Sigmoid colon (tissue), 7 donors: ENCODE measurements at places on chromosomes 2 and 18. TPM values are rescaled to one million over a fixed set of nuclear protein-coding genes. Genes with fewer than 3 reads are reported as not detected.

The ABCB11 gene
- total RNA-seq, result not detected

DNA sequence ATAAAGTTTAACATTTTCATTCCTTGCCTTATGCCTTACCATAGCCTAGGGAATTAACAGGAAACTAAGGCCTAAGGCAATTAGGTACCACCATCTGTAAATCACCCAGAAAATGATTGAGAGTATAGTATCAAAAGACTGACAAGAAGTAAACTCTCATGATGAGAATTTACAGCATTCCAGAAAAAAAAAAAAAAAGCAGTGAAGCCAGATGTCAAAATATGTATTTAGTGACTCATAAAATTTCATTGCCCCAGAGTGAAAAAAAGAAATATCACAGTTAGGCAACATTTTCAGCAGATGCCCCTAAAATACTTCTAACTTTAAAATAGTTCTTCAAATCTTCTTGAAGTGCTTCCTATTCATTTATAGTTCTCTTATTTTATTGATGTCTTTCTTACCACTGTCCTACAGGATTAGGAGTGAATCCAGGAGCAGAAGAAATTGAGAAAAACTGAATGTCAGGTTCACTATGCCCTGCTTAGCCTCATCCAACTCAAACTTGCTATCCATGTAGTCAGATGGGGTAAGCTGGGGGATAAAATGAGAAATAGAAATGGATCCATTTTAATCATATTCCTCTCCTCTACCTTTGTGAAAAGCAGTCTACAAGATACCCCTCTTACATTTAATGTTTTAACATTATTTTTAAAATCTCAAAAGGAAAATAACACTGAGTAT is 57.3 kb upstream of the TANK start:
- no peak for DNase-seq

The SCG2 gene
- 11.1 TPM for total RNA-seq

The TRIM54 gene
- total RNA-seq, result not detected

- no peak for DNase-seq
These were observed 728.5 kb upstream of the SLC8A1 start for GRCh38 chr2:41180387-41180786.

GRCh38 chr2:37683241-37683640 is 11.8 kb upstream of the CDC42EP3 start:
- DNase-seq, result no peak

GRCh38 chr2:50953021-50953420 is 78.9 kb downstream of the NRXN1 start:
- no peak for DNase-seq

DNA sequence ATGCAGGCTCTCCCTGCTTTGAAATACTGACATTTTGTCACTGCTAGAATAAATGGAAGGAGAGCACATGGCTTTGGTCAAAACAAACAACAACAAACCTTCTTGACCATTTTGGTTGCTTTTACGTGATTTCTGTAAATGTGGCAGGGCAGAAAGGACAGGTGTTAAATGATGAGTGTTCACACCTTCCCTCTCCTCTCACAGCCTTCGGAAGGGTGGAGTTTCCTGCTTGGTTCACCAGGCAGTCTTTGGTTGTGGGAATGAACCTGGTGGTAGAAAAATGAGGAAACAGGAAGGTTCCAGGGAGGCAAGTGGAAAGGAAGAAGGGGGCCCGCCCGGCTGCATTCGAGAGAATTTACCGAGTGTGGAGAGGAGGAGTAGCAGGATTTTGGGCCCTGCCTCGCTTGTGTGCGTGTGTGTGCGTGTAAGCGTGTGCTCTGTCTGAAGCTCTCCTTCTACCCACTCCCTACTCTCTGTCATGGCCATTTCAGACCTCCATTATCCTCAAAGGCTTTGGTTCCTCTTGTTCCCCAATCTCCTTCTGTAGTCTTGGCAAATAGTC is 23.7 kb upstream of the SPP2 start:
- DNase-seq, result no peak

- DNase-seq, result no peak
These were observed 2.5 kb downstream of the HADHA start for GRCh38 chr2:26241928-26242436.

DNA sequence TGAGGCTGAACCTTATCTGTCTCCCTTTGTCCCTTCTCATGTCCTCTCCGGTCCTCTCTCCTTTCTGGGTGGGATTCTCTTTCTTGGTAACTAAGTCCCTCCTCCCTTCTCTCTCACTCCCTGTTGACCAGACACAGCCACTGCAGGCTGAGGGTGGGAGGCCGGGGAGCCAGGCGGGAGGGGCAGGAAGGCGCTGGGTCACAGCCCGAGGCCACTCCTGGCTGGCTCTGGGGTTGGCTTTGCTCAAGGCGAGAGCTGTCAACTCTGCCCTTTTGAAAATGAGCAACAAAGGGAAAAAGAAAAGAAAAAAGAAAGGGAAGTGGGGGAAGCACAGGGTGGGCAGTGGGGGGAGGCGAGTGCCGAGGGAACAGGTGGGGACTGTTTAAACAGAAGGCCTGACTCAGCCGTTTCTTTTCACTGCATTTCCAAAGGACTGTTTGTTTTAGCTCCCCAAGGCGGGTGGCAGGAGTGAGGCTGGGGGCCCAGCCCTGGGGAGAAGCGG is 70.5 kb upstream of the IGFBP5 start:
- no peak for DNase-seq

The EPB41L5 gene
- 22.7 TPM for total RNA-seq

DNA sequence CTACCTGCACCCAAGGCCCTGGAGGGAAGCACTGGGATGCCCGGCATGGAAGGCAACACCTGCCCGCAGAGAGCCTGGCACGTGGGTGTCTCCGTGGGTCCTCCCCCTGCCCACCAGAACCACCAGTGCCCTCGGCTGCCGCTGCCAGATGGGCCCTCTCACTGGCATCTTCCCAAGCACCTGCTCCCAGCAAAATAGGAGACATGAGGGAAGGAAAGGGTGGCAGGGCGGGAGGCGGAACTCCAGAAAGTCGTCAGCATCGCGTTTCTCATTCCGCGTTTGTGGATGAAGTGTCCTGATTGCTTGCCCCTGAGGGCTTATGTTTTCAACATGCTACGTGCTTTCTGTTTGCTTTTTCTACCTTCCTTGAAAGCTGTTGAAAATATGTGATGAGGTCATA is 8.8 kb upstream of the SNTG2 start:
- no peak for DNase-seq

DNA sequence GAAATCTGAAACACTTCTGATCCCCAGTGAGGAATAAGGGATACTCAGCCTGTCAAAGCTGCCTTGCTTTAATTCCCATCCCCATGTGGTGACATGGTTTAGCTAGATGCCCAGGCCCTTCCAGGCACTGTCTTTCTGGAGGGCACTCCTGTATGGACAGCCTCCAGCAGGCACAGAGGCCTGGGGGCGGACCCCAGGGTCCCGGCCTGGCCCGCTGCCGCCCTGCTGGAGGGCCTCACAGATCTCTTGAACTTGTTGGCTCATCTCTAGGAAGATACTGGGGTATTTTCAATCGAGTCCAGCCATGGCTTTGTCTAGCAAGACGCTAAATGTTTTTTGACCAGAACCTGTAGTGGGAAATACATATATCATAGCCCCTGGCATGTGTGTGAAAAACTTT is 21.0 kb upstream of the CNNM3 start:
- peak; percentile 35 for DNase-seq

DNA sequence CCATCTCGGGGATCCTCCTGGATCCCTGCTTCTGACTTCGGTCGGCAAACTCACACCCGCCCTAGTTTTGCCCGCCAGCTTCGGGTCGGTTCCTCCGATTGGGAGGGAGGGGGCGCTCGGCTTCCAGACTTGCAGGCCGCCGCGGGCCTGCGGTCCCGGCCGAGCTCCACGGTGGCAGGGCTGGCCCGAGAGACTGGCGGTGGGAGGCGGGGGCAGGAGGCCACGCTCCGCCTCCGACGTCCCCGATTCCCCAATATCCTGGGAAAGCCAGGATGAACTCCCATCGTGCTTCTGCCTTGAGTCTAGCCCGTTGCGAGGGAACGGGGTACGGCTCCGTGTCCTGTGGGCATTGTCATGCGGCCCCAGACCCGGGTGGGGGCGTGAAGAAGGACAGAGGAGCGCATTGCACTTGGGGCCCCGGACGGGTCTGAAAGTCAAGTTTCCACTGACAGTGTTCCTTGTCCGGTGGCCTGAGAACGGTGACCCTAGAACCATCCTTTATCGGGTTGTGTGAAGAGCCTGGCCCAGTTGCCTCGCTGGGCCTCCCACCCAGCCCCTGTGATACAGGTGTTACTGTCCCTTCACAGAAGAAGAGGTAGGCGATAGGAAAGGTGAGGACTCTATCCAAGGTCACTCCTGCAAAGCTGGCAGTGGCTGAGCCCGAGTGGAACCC is 2.4 kb upstream of the INHBB start:
- DNase-seq, result peak; percentile 88

- peak; percentile 69 for DNase-seq
These were observed 854 bp downstream of the GPR155 start for GRCh38 chr2:174485788-174486562.

The KLHL30 gene
- 3.6 TPM for total RNA-seq

The NETO1 gene
- not detected for total RNA-seq

DNA sequence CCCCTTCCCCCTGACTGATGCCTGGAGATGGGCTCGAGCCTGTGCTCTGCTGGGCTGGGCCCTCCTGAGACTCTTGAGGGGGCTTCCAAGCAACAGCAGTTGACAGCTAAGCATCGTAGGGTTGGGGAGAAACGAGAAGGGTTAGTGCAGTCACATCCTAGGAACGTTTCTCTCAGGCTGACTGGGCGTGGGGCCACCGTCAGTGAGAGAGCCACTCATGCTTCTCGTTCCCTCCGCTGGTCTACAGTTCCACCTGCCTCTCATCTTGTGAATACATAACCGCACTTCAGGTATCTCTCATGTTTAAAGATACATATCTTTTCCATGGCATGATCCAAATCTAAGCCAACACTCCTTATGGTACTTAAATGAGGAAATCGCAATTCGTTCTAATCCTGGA is 66.4 kb downstream of the TRAPPC12 start:
- DNase-seq, result no peak

DNA sequence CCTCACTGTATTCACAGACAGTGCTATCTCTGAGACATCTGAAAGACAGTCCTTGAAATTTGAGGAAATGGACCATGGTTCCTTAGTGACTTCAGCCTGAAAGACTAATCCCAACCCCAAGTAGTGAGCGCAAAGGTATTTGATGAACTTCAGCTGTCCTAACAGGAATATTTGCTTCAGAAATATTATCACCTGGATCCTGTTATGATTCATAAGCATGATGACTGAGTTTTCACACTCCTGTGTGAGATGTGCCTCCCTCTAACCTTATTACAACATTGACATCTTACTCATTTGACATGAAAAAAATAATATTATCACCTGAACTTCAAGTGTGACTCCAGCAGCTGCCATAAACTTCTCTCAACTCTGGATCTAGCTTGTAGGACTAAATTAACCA is 11.6 kb upstream of the MRPL19 start:
- no peak for DNase-seq

DNA sequence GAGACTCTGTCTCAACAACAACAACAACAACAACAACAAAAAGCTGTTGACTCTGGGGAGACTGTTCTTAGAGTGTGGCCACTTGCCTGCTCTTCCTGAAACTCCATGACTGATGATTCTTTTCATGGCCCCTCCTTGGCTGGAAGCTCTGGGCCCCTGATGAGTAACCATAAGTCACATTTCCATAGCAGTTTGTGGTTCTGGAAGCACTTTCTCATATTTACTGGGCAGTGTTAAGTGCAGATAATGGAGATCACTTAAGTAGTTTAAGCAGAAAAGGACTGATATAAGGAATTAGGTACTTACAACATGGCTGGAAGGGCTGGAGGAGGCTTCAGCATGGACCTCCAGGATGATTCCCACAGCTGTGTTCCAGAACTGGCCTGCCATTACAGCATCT is 147.3 kb upstream of the DLX2 start:
- no peak for DNase-seq

DNA sequence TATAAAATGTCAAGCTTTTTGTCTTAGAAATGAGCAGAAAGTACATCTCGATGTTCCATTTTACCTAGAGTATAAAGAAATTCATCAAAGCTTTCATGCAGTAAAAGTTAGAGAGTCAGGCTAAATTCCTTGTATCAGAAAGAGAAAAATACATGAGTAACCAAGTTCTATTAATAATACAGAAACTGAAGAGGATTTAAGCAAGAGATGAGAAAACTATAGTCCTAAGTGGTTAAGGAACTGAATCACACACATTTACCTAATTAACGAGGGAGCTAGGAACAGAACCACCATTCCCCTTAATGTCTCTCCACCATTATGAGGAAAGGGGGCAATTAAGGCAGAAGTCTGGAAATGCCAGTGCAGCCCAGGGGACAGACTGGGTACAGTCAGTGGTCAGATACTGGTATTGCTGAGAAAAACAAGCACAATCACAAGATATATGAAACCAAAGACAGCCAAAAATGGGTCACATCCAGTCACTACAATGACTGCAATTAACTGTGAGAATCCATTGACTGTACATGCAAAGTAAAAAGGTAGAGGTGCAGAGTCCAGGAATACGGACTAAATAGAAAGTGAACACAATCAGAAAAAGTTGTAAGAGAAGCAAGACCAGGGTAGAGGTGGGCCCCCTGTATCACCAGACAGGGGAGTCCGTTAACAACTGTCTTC is 23.9 kb downstream of the MAP4K3 start:
- no peak for DNase-seq

The RNF152 gene
- total RNA-seq, result 12.2 TPM

The CRYGC gene
- total RNA-seq, result not detected

The ALPP gene
- total RNA-seq, result not detected

DNA sequence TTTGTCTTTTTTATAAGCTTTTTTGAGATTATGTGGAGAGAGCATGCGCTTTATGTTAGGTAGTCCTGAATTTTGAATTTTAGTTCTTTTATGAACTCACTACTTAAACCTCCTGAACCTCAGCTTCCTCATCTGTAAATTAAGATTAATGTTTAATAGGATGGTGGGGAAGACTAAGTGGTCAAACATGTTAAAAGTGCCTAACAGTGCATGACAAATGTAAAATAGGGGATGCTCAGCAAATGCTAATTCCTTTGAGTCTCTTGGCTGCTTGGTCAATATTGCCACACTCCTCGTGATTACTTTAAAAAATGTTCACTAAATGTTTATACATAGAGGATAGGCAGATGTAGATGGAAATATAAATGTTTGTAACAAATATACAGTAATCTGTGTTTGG is 6.8 kb downstream of the BIRC6 start:
- no peak for DNase-seq

DNA sequence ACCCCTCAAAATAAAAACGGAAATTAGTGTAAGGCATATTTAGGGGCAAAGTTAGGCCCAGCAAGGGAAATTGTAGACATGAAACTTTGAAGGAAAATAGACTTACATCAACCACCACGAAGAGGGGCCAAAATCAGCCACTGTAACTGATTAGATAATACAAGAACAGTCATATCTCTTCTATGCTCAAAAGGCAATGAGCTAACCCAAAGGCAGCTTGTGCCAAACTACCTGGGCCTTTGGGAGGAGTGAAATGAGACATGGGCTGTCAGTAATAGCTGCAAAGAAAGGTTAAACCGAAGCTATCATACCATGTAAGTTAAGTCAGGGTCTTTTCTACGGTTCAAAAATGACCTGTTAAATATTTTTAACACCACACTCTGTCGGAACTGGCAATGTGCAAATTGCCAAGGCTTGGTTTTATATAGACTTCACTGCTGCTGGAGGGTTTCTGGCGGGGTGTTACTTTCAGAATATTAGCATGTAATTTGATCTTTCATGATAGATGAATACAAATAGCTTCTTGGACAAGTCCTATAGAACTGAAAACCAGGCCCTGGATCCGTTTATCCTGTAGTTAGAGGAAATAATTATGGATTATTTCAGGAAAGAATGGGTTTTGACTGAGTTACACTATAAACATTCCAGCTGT is 69.6 kb downstream of the ACVR1 start:
- no peak for DNase-seq
